NCI-H510A treated with DMSO at 0.1 percent for 48 hours (cell line): ENCODE measurements at places on chromosomes 13 and 19.

DNA sequence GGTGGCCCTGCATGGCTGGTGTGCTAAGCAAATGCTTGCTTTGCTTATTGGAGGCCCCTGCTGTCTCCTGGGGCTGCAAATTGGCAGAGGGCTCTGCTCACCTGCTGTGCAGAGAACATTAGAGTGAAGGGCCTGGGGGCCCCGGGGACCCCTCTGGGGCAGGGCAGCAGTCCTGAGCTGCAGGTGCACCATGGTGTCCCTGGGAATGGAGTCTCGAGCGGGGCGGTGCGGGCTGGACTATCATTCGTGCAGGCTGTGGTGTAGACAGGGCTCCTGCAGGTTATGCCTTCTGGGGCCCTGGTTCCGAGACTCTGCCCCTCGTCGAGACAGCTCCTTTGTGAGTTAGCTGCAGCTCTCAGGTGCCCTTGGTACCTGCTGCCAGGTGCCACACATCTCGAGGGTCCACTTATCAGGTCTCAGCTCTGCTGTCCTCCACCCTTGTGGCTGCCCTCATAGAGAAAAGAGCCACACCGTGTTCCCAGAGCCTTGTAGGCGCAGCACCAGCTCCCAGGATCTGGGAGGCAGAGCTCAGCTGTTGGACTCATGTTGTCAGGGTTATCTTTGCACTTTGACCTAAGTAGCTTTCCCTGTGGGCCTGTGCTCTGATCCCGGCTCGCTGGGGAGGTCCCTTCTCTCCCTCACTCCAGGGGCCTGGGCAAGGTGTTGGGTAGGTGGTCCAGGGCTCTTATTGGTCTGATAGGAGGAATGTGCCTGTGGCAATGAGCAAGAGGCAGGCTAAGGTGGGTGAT, 58.0 kb upstream of the ZNF536 start:
- no peak for DNase-seq

DNA sequence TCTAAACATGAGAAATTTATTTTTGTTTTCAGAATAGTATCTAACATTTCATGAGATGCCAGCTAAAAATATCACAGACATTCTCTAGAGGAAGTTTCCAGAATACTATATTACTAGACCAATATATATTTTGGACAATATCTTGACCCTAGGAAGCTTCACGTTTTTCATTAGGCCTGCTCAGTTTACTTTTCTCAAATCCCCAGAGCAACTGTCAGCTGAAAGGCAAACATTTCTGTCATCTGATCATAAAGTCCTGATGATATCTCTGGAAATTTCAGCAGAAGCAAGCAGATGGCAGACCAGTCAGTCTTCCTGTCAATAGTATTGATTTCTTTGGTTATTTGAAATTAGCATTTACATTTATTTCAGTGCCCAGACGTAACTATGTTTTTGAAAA, 4.0 kb downstream of the POSTN start:
- no peak for DNase-seq

GRCh38 chr19:50466706-50467039, 9.6 kb upstream of the EMC10 start:
- no peak for DNase-seq

DNA sequence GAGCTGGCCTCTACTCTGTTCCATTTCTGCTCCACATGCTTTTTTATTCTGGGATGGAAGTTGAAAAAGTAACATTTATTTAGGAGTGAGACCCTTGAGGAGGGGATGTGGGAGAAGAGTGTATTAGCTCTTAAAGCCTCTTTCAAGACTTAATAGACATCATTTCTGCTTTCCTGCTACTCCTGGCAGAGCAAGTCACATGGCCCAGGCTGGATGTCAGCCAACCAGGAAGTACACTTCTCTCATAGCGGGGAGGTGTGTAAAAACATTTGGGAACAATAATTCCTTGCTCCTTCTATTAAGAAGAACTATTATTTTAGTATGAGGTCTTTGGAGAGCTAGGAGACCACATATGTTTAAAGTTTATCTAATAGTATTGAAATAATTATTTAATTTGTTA, 40.6 kb upstream of the FAM216B start:
- DNase-seq, result peak; percentile 2

DNA sequence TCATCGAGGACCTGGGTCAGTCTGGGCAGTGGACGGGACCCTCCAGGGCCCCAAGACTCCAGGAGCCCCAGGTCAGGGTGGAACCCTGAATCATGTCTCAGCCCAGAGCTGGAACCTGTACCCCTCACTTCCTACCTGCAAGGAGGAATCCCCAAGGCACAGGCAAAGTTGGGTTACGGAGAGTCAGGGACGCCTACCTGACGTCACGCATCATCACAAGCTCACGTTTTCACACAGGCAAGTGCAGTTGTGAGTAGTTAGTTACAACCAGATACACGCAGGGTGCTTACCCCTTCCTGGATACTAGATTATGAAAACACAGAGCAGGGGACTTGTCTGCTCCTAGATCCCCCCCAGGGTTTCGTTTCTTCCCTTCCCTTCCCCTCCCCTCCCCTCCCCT, 1.9 kb downstream of the RETN start:
- DNase-seq, result no peak

DNA sequence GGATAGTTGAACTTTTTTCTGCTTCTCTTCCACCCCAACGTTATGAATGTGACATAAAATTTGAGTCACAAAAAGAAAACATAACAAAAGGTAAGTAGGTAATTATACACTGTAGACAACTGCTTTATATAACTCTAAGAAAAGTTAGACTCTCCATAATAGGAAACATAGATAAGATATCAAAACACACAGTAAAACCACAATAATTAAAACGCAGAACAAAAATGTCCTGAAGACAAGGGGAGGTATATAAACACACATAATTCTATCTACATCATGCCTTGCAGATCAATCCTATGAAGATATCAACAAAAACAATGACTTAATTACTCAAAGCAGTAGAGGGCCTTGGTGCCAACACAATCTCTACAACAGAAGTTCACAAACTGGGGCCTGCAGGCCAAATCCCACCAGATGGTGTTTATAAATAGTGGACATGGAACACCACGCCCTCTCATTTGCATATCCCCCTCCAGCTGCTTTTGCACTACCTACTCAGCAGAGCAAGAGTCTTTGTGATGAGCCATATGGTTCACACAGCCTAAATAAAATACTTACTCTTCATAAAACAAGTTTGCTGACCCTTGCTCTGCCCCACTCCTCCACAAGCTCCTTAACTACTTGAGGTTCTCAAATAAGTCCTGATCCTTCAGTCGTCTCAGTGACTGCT, 254.7 kb downstream of the KLF12 start:
- DNase-seq, result no peak

- no peak for DNase-seq
These were observed 11.7 kb upstream of the SPACA6 start for GRCh38 chr19:51681286-51681941.

GRCh38 chr19:17448131-17448967, at the start of gene TMEM221:
Gene TMEM221, minus strand, starts transcription at chr19:17448668. Its CDS starts 206 bp downstream, at chr19:17448462.
- DNase-seq, result no peak

DNA sequence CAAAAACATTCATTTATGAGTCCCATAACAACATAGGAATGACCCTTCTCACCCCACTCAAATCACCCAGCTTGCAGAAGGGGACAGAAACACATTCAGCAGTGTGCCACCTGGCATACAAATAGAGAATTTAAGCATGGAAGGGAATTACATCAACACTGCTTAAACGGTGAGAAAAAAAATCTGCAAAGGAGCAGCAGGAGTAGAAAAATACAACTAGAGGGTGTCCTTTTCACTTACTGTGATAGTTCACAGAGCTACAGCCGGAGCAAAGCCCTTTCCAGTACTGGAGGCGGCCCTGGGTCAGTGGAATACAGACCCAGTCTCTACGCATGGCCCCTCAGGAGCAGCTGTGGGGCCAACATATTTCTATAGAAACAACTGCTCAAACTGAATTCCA, 764.3 kb upstream of the ARGLU1 start:
- no peak for DNase-seq

GRCh38 chr19:11390359-11390758, 6.2 kb upstream of the EPOR start:
- DNase-seq, result no peak
